ENCODE measurements at places on chromosomes 12 and 14. TPM values are rescaled to one million over a fixed set of nuclear protein-coding genes. Genes with fewer than 3 reads are reported as not detected.

Gene GLT8D2
- not detected for total RNA-seq

Gene WNT1
- total RNA-seq: not detected

Gene DNAJC22
- not detected for total RNA-seq

GRCh38 chr12:98317939-98318899 is 197.2 kb upstream of the TMPO start:
- no peaks in the 10 kb centered on the region for H3K36me3 ChIP-seq
- H3K27ac ChIP-seq: no peak overlapping the region
- no peak overlapping the region for H3K4me3 ChIP-seq
- H3K27me3 ChIP-seq: no peaks in the 10 kb centered on the region
- no peak for DNase-seq
- no peaks in the 10 kb centered on the region for H3K4me1 ChIP-seq

GRCh38 chr12:5251786-5252185 is 180.1 kb upstream of the NTF3 start:
- H3K4me1 ChIP-seq: no peaks in the 10 kb centered on the region
- H3K4me3 ChIP-seq: no peak overlapping the region
- no peaks in the 10 kb centered on the region for H3K36me3 ChIP-seq

- no peak for DNase-seq
These were observed 126.4 kb downstream of the SCN8A start for GRCh38 chr12:51717326-51717925.
